ENCODE measurements at places on chromosomes 4 and X. TPM values are rescaled to one million over a fixed set of nuclear protein-coding genes. Genes with fewer than 3 reads are reported as not detected.

GRCh38 chr4:82213485-82214417, 160.0 kb downstream of the HNRNPD start:
- no peak for DNase-seq

DNA sequence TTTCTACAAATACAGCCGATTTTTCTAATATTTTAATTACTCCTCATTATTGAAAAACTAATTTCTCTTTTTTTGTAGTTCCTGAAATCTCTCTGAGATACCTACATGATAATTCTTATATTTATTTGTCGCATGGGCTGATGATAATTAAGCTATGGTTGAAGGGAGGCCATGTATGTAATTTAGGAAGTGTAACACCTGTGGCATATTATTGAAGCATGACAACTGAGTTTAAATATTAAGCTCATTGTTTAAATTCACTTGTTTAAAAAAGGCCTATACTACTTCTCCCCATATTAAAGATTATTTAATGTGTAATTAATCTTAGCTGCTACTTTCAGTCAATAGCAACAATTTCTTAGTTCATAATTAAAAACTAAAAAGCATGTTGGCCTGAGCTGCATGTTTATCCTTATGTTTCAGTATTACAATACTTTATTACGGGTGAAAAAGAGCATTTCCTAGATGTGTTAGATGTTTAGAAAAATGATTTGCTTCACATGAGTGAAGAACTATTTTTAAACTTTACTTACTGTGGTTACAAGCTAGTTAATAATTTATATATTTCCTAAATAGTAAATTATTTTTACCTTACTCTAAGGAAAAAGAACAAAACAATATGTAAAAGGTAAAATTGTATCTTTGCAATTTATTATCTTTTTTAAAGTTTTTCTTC, 122.4 kb downstream of the RAP1GDS1 start:
- no peak for DNase-seq

DNA sequence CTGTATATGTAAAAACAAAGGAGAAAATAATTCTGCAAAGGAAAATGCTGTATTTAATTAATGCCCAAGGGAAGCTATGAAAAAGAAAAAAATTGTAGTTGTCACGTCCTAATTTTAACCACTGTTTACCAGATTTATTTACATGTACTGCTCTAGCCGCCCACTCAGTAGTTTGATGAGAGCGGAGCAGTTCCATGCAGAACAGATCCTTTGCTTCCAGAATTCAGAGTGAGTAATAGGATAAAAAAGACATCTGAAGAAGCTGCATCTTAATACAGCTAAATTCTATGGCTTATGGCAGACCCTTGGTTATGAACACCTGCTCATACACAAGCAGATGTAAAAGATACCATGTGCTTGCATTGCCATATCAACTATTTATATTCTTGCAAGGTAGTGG, 287.0 kb downstream of the GASK1B start:
- DNase-seq = no peak

GRCh38 chr4:146852360-146852759, 93.3 kb downstream of the TTC29 start:
- no peak for DNase-seq

GRCh38 chrX:10831716-10832502, 211.5 kb upstream of the MID1 start:
- DNase-seq = no peak

DNA sequence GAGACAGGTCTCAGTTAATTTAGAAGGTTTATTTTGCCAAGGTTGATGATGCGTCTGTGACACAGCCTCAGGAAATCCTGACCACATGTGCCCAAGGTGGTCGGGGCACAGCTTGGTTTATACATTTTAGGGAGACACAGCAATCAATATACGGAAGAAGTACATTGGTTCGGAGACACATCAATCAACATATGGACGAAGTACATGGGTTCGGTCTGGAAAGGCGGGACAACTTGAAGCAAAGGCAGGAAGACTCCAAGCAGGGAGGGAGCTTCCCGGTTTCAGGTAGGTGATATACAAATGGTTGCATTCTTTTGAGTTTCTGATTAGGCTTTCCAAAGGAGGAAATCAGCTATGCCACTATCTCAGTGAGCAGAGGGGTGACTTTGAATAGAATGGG, 225.2 kb upstream of the ZFP42 start:
- no peak for DNase-seq

DNA sequence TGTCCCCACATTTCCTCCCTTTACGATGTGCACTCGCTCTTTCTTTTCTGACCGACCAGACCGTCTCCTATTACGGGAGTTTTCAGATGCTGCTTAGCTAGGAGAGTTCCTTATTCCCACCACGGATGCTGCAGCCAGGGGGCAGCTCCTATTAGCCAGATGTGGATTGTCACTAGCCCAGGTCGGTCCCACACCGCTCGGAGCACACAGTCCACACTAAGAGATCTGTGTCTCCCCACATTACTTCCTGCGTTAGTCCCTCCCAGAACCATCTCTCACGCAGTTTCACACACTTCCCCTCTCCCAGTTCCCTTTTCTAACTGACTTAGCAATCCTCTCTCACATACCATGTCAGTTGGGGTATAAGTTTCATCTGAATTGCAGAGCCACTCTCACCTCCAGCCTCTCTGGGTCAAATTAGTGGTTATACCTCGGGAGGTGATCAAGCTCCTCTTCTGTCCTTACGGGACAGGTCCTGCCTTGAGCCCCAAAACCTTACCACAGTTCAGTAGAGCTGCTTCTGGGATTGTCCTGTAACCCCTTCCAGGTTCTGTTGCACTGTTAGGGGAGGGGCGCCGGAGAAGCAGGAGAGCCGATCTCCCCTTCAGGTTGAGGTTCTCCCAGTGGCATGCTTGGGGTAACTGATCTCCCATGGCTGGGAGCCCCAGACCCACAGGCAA, 28.2 kb downstream of the SULT1E1 start:
- DNase-seq = no peak

- no peak for DNase-seq
Measured at GRCh38 chrX:153706799-153707198, 17.4 kb downstream of the BCAP31 start.

DNA sequence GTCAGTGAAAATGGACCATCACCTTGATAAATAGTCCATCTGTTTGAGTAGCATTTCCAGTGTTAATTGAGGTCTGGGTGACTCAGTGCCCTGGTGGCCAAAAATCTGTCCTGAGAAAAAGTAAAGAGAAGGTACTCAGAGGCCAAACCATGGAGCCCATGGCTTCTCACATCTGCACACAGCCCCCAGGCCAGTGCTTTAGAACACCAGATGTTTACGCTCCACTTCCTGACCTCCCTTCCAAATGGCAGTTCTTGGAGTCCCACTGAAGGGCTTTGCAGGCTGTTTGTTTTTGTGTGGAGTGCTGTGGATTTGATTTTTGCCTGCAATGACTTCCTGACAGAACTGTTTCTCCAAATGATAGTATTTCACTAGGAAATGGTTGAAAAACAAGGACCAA, 60.2 kb upstream of the GPC4 start:
- no peak for DNase-seq

DNA sequence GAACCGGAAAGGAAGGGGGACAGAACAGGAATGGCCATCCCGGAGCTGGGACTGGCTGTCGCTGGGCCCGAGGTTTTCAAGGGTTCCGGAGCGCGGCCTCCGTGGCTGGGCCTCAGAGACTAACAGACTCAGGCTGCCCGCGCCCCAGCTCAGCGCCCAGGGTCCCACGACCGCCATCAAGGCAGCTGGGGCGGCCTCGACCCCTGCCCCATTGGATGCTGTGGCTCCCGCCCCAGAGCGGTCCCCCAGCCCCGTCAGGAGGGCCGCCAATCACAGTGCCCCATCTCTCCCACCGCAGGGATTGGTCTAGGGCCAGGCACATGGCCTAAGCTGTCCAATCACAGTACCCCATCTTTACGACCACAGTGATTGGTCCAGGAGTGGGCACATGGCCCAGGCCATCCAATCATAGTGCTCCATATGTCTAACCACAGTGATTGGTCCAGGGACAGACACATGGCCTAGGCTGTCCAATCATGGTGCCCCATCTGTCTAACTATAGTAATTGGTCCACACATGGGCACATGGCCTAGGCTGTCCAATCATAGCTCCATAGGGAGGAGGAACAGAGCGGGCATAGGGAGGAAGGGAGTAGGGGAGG, 105.3 kb upstream of the NKX1-1 start:
- no peak for DNase-seq

- no peak for DNase-seq
Measured at GRCh38 chr4:145719752-145720624, 40.0 kb downstream of the C4orf51 start.

CPZ gene
- not detected for total RNA-seq

PDE6B gene
- total RNA-seq = 9.3 TPM

PF4V1 gene
- not detected for total RNA-seq

CT45A10 gene
- total RNA-seq = not detected

CYSLTR1 gene
- total RNA-seq = 0.27 TPM

SLC9B1 gene
- 1.2 TPM for total RNA-seq

PORCN gene
- 13.5 TPM for total RNA-seq

UBE2A gene
- 67.7 TPM for total RNA-seq

All from CD8-positive, alpha-beta memory T cell (primary cell).